Neural crest cell (in vitro differentiated cells): ENCODE measurements at places on chromosomes 6 and 20.

DNA sequence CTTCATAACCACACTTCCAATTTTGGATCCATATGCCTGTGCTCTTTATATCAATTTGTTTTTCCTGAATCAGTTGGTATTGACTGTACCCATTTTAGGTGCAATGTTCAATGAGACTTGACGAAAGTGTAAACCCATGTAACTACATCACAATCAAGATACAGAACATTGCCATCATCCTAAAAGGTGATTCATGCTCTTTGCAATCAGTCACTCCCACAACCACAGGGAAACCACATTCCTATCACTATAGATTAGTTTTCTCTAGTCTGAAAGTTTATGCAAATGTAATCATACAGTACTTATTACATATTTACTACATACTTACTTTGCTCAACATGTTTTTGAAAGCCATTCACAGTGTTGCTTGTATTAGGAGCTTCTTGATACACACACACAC is 167.4 kb downstream of the ADGRG6 start:
- DNase-seq: no peak

DNA sequence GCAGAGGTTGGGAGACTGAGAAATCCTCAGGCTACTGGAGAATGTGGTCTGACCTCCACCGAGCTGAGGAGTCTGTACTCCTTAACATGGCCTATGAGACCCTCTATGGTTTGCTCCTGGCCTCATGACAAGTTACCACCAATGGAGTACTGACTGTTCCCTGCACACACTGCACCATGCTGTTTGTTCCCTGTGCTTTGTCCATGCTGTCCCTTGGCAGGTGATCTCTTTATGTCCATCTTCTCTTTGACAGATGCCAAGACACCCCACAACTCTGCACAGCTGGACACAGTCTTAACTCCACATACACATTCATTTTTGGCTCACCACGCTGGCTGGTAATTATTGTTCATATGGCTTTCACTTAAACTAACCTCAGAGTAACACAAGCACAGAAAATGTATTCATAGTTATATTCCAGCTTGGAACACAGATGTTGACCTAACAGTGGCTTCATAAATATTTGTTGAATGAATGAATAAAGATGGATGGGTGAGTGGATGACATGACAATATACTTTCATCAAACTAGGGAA is 258.0 kb downstream of the ATXN1 start:
- DNase-seq: no peak

GRCh38 chr20:46720776-46721425 is 11.5 kb downstream of the SLC2A10 start:
- DNase-seq: no peak

DNA sequence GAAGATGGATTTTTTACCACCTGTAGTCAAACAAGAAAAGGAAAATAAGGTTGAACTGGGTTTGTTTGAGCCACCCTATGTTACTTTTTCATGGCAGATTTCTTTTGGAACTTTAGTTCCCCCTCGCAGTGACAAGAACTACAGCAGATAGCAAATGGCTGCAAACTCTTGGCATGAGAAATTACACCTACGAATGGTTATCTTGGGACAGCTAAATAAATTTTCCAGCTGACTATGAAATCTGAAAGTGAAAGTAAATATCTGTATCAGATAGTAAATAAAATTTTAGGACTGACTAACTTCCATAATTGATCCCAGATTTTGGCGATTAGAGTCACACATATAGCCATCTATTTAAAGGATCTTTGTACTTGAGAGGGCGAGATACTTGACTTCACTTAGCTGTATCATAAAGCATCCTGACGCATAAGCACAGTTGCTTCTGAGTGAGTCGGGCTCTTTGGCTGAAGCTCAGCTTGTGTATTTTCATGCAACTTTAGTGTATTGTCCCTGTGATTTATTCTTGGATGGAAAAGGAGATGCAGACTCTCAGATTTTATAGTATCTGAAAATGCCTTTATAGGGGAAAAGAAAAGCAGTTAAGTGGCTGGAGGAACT is 125.3 kb upstream of the B3GAT2 start:
- DNase-seq: no peak

DNA sequence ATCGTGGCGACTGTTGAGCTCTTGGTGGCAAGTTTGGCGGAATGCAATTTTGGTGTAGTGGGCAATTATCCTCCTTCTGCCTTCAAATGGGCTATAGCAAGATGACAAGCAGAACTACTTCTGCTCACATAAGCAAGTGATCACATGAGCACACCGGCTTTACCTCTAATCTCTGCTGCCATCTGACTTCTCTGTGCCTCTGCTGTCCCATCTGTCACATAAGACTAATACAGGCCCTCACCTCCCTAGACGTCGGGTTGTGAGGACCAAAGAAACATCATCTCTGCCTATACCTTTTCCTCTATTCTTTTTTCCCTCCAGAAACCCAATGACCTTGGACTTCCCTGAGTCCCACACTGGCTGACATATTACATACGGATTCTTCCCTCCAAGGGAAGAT is 13.3 kb upstream of the WTAP start:
- DNase-seq: no peak

DNA sequence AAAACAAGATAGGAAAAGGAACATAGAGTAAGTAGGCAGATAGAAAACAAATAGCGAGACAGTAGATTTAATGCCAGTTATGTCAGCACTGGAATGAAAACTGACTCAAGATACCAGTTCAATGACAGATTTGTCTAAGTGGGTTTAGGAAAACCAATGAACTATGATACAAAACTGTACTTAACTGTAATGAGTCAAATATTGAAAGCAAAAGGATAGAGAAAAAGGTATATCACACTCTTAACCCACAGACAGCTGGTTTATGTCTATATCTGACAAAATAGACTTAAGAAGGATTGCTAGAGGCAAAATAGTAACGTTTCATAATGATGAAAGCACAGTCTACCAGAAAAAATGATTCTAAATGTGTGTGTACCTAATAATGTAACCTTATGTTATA is 38.2 kb downstream of the ATRN start:
- no peak for DNase-seq

- no peak for DNase-seq
These were observed 97.5 kb downstream of the CDH26 start for GRCh38 chr20:60055740-60056139.

- no peak for DNase-seq
These were observed 31.4 kb downstream of the COL11A2 start for GRCh38 chr6:33160728-33161344.

DNA sequence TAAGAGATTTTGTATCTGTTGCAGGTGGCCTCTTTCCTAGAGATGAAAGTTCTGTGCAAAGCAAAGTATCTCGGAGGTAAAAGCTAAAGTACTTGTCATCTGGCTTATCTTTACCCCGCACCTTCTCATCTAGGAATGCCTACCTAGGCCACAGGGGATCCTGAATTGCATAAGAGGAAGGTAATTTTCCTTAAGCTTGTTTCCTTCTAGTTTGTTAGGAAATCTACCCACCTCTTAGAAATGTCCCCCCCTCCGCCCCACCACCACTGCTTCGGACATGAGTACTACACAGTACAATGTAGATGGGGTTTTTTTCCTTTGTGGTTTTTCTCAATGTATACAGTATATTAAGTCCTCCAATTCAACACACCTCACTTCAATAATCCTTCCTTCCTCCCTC is 21.5 kb downstream of the FOXC1 start:
- DNase-seq: no peak

- no peak for DNase-seq
These were observed 161.3 kb downstream of the THBS2 start for GRCh38 chr6:169092375-169092774.

GRCh38 chr6:87829622-87830121 is 127.6 kb upstream of the AKIRIN2 start:
- no peak for DNase-seq

- DNase-seq: no peak
These were observed 66.0 kb upstream of the RIN2 start for GRCh38 chr20:19692100-19692499.

- DNase-seq: no peak
These were observed 48.6 kb downstream of the PSMB1 start for GRCh38 chr6:170504479-170504878.

- no peak for DNase-seq
These were observed 54.9 kb downstream of the CSE1L start for GRCh38 chr20:49100972-49101371.

GRCh38 chr20:15396900-15397299 is 1059.5 kb upstream of the FLRT3 start:
- no peak for DNase-seq

DNA sequence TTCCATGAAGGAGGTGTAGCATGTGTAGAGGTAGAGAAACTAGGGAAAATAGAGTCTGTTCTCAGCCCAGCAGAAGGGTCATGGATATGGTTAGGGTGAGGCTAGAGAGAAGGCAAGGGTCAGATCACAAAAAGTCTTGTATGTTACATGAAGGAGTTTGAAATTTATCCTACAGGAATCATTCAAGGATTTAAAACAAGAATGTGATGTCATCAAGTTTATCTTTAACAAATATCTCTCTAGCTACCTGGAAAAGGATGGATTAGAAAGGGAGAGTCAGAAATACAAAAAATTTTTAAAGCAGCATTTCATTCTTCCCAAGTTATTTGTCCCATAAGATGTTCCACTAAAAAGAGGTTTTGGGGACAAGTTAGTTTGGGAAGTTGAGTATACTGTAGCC is 4.4 kb upstream of the CHD6 start:
- DNase-seq: no peak

GRCh38 chr20:1669304-1669703 is 11.7 kb upstream of the SIRPG start:
- DNase-seq: no peak

DNA sequence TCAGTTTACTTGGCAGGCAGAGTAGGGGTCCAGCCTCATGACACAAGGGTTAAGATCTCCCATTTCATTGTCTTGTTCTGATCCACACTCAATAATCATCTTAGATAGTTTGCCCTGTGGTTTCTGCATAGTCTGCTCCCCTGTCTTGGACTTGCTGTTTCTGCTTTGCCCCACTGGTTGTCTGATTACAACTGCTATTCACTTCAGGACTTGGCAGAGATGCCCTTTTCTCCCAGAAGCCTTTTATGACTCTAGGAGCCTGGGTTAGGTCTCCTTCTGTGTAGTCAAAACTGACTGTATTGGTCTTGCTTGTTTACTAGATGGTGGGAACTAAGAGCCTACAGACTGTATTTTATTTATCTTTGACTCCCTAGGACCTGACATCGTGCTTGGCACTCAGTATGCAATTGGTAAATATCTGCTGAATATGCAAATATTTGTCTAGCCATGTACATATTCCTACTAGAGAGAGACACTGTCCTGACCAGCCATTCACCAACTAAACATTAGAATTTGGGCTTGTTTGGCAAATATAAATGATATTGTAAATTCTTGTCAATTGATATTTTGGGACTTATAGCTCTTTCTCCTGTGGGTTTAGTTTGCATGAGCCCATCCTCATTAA is 165.9 kb upstream of the KCNK16 start:
- no peak for DNase-seq

- DNase-seq: no peak
These were observed 204.5 kb downstream of the SYNDIG1 start for GRCh38 chr20:24673678-24674570.

GRCh38 chr6:130466052-130466747 is 100.4 kb downstream of the TMEM200A start:
- no peak for DNase-seq

GRCh38 chr6:2739335-2739734 is 11.4 kb downstream of the MYLK4 start:
- no peak for DNase-seq

DNA sequence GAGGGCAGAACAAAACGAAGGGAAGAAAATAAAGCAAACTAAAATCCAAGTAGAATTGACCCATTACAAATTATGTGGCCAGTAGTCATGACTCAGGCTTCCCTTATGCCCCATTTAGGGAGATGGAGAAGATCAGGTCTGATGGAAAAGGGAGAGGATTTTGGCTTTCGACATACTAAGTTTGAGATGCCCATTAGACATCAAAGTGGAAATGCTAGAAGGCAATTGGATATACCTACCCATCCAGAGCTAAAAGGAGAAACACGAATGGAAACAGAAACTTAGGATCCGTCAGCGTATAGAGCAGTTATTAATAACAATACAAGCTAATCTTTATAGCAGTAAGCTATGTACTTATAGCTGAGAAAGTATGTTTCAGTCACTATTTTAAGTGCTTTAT is 4.8 kb downstream of the TRPC4AP start:
- no peak for DNase-seq

GRCh38 chr6:153087436-153087835 is 43.6 kb downstream of the RGS17 start:
- DNase-seq: no peak

DNA sequence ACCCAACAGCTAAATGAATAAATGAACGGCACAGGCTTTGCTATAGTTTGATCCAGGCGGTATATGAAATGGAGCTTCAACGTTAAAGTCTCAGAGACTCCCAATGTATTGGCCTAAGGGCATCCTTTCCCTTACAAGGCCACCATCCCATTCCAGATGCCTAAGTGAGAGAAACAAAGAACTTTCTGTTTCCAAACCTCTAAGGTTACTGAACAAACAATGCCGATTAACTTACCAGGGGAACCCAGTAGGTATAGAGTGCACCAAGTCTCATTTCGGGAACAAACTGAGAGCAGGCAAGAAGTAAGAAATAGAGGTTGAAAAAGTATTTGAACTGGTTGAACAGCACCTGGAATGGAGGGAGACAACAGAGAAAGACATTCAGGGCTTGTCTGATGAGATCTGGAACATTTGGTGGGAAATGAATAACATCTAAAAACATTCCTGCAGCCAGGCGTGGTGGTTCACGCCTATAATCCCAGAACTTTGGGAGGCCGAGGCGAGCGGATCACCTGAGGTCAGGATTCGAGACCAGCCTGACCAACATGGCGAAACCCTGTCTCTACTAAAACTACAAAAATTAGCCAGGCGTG is 42.5 kb downstream of the ATP9A start:
- no peak for DNase-seq

- DNase-seq: no peak
These were observed 4.5 kb downstream of the ENPP3 start for GRCh38 chr6:131641554-131641953.

DNA sequence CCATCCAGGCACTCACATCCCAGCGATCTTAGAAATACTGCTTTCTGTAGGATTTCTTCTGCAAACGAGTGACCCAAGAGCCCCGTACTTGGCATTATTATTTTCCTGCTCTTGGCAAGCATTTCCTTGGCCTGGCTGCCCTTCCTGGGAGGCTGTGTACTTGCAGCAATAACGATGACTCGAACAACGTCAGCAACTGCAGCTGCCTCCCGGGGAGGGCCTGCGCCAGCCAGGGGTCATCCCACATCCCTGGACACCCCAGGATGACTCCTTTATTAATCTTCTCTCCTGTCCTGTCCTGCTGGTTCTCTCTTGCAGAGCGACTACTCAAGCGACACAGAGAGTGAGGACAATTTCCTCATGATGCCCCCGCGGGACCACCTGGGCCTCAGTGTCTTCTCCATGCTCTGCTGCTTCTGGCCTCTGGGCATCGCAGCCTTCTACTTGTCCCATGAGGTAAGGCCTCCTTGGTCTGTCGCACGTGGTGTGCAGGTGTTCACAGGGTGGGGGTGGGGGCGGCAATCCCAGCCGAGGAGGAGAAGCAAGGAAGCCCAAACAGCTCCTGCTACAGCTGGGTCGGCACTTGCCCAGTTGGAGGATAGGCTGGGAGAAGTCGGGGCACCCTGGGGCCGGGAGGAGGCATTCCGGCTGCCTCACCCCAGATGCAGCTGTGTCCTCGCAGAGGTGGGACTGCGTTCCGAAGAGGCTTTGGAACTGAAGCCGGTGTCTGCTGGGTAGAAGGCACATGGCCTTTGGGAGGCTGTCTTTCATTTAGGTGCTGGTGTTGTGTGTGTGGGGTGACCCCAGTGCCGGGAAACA is 115.3 kb downstream of the SYNDIG1 start:
- no peak for DNase-seq

GRCh38 chr6:1766654-1767053 is 156.9 kb downstream of the FOXC1 start:
- DNase-seq: no peak

GRCh38 chr6:154605178-154605881 is 94.8 kb upstream of the CNKSR3 start:
- DNase-seq: no peak
